WERI-Rb-1 (cell line): ENCODE measurements at places on chromosomes 1 and 21.

- DNase-seq, result no peak
Measured at GRCh38 chr1:228359613-228360532, 46.8 kb downstream of the TRIM11 start.

- no peak for DNase-seq
Measured at GRCh38 chr1:31043631-31044030, 21.9 kb downstream of the PUM1 start.

GRCh38 chr1:167706931-167707877, 14.6 kb upstream of the MPZL1 start:
- peak; percentile 8 for DNase-seq

DNA sequence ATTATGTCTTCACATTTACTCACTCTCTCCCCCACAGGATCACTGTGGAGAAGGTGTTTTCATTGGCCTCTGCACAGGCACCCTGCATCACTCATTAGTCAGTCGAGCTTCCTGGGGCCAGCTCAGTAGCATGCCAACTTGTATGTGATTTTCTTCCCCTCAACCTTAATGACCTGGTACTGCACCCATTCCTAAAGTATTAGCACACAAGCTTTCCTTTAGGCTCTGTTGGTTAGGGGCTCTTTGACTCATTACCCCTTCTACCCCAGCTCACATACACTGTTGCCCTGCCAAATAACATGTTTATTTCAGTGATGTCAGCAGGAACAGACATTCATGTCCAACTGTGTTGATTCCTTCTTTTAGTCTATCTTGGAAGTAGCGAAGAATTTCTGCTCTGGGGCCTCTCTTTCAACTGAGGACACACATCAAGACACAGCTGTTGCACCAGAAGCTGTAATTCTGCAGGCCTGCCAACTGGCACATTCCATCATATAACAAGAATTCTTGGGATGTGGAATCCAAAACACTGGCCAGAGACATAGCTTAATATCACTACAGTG, 603.5 kb upstream of the ADAMTS5 start:
- no peak for DNase-seq

GRCh38 chr1:236161230-236161629, 18.9 kb downstream of the GPR137B start:
- no peak for DNase-seq

GRCh38 chr21:17784180-17784598, 35.0 kb downstream of the C21orf91 start:
- DNase-seq, result no peak

GRCh38 chr1:61121631-61122030, 39.3 kb downstream of the NFIA start:
- no peak for DNase-seq

DNA sequence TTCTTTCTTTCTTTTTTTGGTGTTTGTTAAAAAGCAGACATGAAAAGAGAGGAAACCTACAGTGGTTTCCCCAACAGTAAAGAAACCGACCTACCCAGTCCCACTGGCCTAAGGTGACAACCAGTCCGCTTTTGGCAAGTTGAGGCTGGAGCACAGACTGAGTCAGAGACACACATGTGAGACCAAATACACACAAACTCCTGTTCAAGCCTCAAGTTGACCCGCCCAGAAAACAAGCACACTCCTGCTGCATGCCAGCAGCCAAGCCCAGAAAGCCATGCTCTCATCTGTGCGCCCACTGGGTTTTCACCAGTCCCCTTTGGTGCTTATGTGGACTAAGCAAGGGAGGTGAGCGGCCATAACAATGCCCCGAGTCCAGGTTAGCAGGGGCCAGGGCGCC, 64.6 kb upstream of the GPR153 start:
- no peak for DNase-seq

DNA sequence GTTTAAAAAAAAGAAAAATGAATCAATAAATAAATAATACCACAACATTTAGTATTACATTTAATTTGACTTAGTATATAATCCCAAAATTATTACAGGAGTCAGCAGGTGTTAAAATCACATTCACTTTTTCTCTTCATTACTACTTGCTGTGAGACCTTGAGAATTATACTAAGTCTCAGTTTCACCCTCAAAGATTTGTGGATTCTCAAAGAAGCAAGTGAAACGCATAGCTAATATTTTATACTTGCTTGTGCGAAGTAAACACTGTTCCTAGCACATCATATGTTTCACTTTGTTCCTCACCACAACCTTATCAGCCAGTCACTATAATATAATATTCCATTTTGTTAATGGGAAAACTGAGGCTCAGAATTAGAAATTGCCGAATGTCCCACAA, 4.0 kb downstream of the CLCA1 start:
- DNase-seq, result no peak

DNA sequence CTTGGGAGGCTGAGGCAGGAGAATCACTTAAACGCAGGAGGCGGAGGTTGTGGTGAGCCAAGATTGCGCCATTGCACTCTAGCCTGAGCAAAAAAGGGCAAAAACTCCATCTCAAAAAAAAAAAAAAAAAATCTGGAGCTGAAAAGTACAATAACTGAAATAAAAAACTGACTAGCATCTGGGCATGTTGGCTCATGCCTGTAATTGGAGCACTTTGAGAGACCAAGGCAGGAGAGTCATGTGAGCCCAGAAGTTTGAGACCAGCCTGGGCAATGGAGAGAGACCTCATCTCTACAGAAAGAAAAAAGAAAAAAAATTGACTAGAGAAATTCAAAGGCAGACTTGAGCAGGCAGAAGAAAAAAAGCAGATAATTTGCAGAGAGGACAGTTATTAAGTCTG, 18.1 kb downstream of the CLDN19 start:
- DNase-seq, result no peak

- no peak for DNase-seq
Measured at GRCh38 chr21:42733037-42733627, 79.7 kb downstream of the PDE9A start.

GRCh38 chr1:62484824-62485468, 48.1 kb downstream of the USP1 start:
- no peak for DNase-seq

DNA sequence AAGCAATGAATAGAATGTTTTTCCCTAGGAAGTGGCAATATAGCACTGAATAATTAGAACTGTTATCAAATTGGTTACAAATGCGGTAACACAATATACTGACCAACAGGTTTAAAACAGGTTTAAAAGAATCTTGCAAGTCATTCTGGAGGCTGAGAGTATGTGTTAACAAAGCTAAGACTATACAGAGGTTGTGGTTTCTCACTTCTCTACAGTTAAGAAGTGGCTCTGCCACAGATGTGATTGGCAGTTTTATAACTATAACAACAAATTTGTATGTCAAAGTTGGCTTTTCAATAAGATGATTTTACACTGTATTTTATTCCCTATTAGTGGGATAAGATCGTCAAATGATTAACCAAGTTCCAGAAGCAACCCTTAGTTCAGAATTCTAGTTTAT, 7.1 kb downstream of the ANGEL2 start:
- no peak for DNase-seq

- no peak for DNase-seq
Measured at GRCh38 chr1:227541796-227542152, 21.6 kb upstream of the ZNF678 start.

DNA sequence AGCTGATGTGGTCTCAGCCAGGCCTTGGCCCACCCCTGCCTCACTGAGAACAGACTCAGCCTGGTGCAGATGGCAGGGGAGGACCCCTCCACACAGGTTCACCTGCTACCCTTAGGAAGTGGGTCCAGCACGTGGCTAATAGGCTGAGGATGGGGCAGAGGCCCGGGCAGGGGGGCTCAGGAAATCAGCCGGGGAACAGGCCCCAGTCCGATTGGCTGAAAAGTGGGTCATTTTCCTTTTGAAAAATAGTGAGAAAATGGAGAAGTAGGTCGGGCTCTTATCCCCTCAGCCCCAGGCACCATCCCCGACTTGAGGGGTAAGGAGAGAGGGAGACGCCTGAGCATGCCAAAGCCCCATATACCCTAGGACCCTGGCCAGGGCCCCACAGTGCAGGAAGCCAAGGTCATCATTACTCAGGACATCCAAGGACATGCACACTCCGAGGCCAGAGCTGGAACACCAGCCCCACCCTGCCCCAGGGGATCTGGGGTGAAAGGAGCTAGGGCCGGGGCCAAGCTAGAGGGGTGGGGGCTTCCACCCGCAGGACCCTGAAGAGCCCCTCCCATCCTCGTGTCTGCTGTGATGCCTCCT, 11.0 kb downstream of the DLGAP3 start:
- DNase-seq, result no peak

GRCh38 chr1:85282424-85282823, 6.0 kb upstream of the BCL10 start:
- DNase-seq, result no peak

DNA sequence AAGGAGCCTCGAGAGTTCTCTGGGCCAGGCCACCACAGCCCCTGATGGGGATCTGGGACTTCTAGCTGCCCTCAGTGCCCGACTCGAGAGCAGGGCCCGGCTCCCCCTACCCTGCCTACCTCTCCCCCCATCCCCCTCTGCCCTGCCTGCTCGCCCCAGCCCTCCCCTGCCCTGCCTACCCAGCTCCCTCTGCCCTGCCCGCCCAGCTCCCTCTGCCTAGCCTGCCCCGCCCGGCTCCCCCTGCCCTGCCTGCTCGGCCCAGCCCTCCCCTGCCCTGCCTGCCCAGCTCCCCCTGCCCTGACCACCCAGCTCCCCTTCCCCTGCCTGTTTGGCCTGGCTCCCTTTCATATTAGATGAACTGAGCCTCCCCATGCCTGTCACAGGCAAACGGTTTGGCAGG, 117.4 kb upstream of the TMEM51 start:
- DNase-seq, result no peak

- DNase-seq, result no peak
Measured at GRCh38 chr1:207603777-207604176, 41.2 kb upstream of the CR1L start.

- DNase-seq, result no peak
Measured at GRCh38 chr21:43640400-43640799, 18.9 kb downstream of the HSF2BP start.

DNA sequence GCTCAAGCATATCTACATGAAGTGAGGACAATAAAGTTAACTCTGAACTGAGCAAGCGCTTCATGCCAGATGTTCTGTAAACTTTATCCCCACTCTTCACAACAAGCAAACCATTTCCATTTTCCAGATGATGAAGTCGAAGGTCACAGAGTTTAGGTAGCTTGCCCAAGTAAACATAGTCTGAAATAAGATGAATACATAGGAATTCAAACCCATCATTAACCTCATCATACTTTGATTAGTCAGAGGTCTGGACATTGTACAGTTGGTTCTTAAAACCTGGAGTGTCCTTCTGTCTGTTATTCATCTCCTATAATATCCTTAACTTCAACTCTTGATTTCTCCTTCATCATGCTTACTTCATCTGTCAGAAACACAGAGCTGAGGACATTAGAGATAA, 180.3 kb upstream of the C8B start:
- DNase-seq, result no peak

DNA sequence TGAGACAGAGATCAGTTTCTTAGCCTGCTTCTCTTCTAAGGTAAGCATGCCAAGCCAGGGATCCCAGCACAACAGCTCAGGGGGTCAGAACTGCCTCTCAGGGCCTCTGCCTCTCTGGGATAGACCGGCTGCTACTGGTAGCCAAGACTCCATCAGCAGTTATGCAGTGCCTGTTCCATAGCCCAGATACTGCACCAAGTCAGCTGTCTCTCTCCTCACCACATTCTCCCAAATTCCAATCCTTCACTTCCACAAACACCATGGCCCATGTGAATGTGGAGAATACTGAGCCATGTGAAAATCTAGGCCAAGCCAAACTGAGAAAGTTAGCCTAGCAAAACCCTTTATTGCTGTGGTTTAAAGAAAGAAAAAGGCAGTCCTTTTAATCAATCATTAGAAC, 37.5 kb downstream of the CDC42BPA start:
- no peak for DNase-seq

- DNase-seq, result no peak
Measured at GRCh38 chr1:229107304-229107815, 163.6 kb upstream of the RAB4A start.

- DNase-seq, result no peak
Measured at GRCh38 chr1:219422811-219423598, 189.9 kb downstream of the ZC3H11B start.

DNA sequence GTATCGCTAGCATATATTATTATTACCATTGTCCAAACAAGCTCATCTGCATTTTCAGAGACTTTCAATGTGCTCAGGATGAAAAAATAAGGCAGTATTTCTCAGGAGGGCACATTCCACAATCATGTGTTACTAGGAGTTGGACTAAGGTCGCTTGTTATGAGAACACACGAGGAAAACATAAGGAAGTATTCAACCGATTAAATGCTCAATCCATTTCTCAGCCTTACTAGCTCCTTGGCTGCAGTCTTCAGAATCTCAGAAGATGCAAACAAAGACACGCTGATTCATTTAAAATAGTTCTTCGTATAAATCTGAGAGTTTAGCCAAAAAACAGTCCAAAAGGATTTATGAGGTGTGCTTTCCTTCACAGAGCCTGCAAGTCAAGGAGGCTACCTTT, 82.0 kb upstream of the JAK1 start:
- DNase-seq, result no peak

GRCh38 chr1:62841587-62842169, 57.7 kb downstream of the ATG4C start:
- peak; percentile 11 for DNase-seq

DNA sequence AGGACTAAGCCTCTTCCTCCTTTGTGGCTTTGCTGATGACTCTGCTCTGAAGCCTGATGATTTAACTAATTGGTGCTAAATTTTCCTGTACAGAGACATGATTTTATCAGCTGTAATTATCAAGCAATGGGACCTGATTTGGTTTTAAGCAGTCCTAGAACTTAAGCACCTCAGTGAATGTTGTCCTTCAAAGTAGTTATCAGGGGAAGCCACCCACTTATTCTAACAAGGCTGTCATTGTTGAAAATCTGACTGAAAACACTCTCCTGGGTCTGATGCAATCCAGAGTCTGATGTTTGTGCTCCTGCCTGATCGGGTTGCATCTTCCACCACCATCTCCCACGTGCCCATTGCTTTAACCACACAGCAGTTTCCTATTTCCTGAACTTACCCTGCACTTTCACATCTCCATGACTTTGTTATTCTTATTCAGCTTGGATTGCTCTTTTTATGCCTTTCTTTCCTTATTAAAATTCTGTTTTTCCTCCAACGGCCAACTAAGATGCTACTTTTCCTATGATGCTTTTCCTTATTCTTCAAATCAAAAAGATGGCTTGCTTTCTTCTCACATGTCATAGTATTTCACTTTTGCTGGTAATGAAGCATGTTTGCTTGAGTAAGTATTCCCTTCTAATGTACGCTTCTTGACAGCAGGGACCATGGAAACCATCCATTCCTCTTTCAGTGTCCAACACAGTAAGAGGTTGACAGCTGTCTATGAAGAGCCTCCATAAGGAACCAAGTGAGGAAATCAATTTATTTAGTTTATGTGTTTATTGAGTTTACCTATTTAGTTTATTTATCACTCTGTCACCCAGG, 55.0 kb downstream of the S1PR1 start:
- DNase-seq, result no peak

- DNase-seq, result no peak
Measured at GRCh38 chr1:163170331-163170730, 32.4 kb downstream of the RGS5 start.

DNA sequence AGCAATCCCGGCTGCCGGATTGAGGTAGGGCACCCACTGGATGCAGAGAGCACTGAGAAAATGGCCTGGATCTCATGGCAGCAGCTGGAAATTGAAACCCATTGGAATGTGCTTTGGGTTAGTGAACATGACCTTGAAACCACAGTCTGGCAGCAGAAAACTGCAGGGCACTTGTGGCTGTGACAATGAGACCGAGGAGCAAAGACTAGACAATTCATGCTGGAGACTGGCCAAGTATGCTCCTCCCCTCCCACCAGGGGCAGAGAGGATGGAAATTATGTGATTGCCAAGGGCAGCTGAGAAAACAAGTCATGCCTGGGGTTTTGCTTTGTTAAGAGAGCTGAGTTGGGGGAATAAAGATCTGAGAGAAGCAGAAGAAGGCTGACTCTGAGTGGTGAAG, 60.7 kb downstream of the ZNF697 start:
- no peak for DNase-seq
